ENCODE measurements at places on chromosomes 11 and 22.
A peak's percentile ranks its signal among the peaks of the same experiment; 100 is the strongest.

- DNase-seq: no peak
Measured at GRCh38 chr22:37023743-37024338, 4.3 kb downstream of the MPST start.

DNA sequence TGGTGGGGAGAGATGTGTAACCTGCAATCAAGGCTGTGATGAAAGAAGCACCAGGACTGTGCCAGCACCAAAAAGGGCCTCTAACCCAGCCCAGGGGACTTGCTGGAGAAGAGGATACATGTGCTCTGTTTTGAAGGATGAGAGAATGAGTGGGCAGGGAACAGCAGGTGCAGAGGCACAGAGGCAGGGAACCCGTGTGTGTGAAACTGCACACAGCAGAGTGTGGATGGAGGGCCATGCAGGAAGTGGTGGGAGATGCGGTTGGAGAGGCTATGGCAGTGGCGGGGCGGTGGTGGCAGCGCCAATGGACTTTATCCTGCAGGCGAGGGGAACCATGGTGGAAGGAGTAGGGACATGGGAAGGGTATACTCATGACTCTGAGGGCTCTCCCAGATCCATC, 25.2 kb upstream of the LRRC32 start:
- DNase-seq: no peak

DNA sequence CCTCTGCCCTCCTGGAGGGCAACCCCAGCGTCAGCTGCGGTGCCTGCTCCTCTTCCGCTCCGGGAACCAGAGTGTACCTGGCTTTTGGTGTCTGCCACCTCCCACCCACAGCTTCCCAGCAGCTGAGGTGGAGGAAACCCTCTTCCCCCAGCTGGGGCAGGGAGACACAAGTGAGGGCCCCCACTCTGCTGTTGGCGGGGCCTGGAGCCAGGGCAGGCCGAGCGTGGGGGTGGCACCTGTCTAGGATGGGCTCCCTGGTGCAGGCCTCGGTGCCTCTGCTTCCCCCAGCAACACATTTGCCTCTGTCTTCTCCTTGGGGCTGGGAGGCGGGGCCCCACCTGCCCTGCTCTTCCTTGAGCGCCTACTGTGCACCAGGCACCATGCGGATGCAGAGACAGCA, 6.4 kb downstream of the OSM start:
- DNase-seq: no peak

DNA sequence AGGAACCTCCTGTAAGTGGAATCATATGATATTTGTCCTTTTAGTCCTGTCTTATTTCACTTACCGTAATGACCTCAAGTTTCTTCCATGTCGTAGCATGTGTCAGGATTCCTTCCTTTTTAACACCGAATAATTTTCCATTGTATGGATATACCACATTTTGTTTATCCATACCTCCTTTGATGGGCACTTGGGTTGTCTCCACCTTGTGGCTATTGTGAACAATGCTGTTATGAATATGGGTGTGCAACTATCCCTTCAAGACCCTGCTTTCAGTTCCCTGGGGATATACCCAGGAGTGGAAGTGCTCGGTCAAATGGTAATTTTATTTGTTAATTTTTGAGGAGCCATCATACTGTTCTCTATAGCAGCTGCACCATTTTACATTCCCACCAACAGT, 244.9 kb upstream of the BLID start:
- DNase-seq: no peak

DNA sequence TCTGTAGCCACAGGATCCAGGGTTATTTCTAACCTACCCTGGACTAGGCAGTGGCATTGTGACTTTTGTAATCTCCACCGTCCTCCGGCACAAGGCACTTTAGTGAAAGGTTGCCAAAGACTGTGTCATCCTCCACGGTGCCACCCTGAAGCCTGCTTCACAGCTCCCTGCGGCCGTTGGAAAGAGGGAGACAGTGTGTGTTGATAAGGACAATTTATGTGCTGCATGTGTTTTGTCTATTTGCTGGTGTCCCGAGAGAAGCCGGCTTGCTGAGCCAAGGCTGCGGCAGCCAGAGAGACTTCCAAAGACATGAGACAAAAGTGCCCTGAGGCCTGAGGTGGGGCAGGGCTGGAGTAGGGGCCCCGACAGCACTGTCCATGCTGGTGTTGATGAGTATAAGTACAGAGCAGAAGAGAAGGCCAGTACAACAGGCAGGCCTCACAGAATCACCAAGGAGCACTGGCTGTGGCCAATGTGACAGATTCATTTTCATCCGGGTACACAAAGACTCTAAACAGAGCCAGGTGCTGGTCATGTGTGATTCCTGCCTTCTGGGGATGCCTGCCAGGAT, 40.9 kb downstream of the GALNT18 start:
- DNase-seq: no peak

DNA sequence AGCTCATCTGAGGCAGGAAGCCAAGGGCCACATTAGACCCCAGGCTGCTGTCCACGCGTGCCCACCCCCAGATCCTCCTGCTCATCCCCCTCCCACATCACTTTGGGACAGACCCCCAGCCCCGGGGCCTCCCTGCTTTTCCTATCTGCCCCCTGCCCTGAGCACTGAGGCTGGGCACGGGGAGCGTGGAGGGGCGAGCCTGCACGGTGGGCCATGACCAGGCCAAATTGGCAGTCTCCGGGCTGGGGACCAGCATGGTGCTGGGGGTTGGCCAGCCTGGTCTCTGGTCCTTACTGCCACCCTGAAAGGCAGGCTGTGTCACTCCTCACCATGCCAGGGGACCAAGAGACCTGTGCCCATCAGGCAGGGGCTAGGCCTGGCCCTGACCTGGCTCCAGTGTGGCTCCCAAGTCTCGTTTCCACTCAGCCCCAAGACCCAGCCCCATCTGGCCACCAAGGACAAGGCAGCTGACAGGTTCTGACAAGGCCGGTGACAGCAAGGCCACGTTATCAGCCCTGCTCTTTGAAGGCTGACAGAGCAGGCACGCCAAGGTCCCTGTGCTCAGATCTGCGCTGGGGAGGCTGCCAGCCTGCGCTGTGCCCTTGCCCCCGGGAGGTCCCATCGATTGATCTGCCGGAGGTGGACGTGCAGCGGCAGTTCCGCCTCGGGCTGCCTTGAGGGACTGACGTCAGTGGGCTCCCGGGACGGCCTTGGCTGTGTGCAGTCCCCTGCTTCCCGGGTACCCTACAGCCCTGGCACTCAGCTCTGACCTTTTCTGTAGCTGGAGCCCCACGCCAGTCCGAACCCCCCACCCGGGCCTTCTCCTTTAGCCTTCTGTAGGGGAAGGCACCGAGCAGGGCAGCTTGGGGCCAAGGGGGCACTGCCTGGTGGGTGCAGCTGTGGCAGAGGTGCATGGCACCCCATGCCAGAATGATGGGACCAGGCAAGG, 3.6 kb downstream of the TNNI2 start:
- DNase-seq: no peak

DNA sequence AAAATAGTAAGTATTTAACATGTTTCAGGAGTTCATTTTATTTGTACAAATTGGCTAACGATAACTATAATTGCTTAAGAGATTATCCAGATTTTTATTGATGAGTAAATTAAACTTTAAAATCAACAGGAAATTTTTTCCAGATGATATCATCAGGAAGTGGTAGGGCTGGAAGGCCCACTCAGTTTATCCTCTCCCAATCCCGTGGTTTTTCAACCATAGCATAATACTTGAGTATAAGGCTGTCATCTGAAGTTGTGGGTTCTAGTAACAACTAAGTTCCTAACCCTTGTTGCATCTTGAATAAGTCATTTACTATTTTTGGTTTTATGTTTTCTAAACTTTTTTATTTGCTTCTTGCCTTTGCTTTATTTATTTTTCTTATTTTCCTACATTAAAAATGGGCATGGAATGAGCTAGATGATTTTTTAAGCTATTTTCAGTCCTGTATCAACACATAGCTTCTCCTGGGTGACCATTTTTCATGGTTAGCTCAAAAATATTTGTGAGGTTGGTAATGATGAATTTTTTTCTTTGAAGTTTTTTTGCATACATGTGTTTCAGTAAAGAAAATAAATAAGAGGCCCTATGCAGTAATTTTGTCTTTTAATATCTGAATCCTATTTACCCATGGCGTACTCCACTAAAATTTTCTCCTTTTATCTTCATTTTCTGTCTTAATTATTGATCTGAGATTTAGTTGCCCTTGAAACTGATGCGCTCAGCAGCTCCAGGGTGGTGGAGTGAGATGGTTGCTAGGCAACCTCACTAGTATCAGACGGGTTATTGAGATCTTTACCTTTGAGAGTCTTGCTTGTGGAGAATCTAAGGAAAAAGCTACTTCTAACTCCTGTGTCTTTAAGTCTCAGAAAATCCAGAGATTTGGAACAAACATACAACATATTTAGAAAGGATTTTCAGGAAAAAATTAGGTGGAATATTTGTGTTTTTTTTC, 452.0 kb upstream of the CCDC179 start:
- no peak for DNase-seq

GRCh38 chr22:36192542-36192941, 9.1 kb downstream of the APOL4 start:
- DNase-seq: no peak

DNA sequence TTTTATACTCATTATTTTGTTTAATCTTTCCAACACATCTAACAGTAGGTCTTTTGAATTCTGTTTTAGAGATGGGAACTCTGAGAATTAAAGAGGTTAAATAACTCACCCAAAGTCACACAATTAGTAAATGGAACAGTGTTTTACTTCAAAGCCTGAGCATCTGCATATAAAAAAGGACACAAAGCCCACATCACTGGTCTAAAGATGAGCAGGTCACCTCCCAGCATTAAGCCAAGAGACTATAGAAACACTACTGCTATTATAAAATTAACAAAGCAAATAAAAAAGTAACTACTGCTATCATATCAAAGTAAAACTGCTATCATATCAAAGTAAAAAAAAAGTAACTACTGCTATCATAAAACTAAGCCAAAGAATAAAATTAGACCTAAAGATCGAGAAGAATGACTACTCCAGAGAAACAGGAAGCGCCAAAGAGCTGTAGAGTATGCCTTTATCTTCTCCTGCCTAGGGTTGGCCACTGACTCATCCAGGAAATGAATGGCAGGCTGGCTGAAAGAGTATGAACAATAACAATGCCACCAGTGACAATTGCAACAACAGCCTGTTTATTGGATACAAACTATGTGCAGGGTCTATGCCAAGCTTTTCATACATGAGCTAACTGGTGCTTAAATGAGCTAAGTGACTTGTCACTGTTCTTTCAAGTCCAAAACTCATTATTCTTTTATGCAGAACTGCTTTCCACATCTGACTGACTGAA, 1153.0 kb upstream of the TENM4 start:
- no peak for DNase-seq

- DNase-seq: no peak
Measured at GRCh38 chr11:113195728-113196127, 118.7 kb upstream of the TTC12 start.

- peak; percentile 34 for DNase-seq
Measured at GRCh38 chr11:123273616-123274015, 78.6 kb upstream of the CLMP start.

DNA sequence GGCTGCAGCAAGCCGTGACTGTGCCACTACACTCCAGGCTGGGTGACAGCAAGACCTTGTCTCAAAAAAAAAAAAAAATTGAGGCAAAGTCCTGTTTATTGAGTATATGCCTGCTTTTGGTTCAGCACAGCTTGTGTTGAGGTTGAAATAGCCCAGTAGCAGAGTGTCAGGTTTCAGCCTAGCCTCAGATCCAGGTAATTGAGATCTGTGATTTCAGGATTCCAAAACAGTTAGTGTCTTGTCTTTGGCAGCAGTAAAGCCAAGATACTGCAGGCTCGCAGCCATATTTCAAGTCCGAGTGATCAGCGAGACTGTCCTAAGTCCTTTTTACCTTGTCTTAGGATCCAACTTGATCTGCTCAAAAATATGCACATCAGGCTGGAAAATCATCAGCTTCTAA, 27.0 kb downstream of the CUL5 start:
- no peak for DNase-seq

GRCh38 chr11:11416502-11416901, 63.5 kb upstream of the CSNK2A3 start:
- DNase-seq: peak; percentile 58

GRCh38 chr11:7509966-7510365, 3.8 kb upstream of the PPFIBP2 start:
- DNase-seq: no peak

DNA sequence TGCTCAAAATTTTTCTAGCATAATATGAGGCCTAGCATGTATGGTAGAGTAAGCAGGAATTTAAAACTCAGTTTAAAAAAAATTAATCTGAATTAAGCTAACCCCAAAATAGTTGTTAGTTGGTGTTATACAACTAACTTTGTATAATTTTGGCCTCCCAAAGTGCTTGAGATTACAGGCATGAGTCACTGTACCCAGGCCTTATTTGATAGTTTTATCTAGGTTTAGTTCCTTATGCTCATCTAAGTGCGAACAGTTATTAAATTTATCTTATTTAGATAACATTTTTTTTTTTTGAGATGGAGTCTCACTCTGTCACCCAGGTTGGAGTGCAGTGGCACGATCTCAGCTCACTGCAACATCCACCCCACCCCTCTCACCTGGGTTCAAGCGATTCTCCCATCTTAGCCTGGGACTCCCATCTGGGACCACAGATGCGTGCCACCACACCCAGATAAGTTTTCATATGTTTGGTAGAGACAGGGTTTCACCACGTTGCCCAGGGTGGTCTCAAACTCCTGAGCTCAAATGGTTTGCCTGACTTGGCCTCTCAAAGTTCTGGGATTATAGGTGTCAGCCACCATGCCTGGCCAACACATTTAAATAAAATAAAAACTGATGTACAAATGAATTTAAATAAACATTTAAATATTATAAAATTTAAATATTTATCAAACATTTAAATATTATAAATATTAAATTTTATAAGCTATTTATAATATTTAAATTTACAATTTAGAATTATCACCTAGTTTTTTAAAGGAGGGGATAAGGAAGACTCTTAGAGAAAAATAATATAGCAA, 7.5 kb downstream of the IL18 start:
- DNase-seq: no peak

GRCh38 chr11:67652965-67653845, 2.7 kb upstream of the ACY3 start:
- DNase-seq: no peak

GRCh38 chr22:41915035-41915785, at the start of gene SHISA8:
Gene SHISA8 (minus strand): TSS chr22:41915074. CDS start chr22:41914667, 407 bp downstream.
- DNase-seq: peak; percentile 77

DNA sequence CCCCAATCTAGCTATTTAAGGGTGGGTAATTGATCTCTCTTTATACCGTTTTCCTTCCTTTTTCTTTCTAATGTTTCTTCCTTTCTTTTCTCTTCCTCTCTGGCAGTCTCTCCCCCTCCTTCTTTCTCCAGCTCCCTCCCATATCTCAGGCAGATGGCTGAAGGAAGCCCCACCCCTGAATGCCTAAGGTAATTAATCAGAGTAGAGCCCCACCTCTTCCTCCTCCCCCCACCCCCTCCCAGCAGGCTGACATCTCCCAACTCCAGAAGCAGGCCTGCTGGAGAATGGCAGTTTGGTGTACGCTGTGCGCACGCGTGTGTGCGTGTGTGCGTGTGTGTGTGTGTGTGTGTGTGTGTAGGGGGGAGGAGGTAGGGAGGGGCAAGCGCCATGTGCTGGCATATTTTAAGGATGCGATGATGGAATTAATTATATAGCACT, 122.6 kb downstream of the APOL5 start:
- DNase-seq: peak; percentile 94
